ENCODE measurements at places on chromosomes 12 and 14.

GRCh38 chr14:100440207-100440631 is 117.1 kb downstream of the SLC25A47 start:
- no peak for DNase-seq

GRCh38 chr12:17579205-17580026 is 510.6 kb downstream of the RERGL start:
- DNase-seq = no peak

DNA sequence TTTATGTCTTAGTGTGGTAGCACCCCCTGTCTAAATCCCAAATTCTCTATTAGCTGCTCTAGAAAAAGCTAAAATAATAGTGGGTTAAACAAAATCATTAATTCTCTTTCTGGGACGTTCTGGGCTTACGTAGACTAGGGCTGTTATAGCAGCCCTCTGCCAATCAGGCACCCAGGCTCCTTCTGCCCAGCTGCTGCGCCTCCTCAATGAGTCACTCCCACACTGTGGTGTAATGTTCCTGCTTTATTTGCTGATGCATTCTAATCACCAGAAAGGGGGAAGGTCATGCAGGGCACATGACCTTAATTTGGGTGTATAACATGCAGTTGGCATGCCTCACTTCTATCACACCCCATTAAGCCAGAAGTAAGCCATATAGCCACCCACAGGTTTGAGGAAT is 294.5 kb downstream of the GALC start:
- DNase-seq = no peak

GRCh38 chr12:119157978-119158377 is 20.8 kb upstream of the HSPB8 start:
- no peak for DNase-seq

DNA sequence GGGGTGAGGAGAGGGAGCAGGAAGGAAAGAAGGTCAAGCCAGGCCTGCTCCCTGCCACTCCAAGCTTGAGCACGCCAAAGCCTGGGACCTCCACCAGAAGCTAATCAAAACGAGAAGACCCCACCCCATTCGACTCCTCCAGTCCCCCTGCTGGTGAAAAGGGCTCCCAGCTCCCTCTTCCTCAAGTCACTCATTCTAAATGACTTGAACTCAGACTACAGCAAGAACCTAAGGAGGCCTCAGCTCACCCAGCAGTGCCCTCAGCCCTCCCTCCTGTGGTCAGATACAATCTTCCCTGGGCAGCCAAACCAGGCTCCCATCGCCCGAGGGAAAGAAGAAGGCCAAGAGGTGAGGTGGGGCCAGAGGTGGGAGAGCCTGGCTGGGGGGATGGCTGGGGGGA is 17.4 kb downstream of the HDAC7 start:
- no peak for DNase-seq

DNA sequence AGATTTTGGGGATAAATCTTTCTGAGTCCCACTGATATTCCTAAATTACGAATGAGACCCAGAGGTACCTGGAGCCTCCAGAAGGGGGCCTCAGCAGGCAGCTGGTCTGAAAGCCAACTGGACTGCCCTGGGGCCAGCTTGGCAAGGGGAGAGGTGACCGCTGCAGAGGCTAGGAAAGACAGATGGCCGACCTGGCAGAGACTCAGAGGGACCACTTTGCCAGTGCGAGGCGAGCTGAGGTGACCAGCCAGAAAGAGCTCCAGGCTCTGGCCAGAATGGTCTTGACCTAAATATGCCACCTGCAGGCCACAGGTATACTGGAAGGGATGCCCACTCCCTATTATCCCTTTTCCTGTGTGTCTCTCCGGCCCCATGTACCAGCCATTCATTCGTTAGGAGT is 256.8 kb upstream of the GARIN6 start:
- DNase-seq = no peak

DNA sequence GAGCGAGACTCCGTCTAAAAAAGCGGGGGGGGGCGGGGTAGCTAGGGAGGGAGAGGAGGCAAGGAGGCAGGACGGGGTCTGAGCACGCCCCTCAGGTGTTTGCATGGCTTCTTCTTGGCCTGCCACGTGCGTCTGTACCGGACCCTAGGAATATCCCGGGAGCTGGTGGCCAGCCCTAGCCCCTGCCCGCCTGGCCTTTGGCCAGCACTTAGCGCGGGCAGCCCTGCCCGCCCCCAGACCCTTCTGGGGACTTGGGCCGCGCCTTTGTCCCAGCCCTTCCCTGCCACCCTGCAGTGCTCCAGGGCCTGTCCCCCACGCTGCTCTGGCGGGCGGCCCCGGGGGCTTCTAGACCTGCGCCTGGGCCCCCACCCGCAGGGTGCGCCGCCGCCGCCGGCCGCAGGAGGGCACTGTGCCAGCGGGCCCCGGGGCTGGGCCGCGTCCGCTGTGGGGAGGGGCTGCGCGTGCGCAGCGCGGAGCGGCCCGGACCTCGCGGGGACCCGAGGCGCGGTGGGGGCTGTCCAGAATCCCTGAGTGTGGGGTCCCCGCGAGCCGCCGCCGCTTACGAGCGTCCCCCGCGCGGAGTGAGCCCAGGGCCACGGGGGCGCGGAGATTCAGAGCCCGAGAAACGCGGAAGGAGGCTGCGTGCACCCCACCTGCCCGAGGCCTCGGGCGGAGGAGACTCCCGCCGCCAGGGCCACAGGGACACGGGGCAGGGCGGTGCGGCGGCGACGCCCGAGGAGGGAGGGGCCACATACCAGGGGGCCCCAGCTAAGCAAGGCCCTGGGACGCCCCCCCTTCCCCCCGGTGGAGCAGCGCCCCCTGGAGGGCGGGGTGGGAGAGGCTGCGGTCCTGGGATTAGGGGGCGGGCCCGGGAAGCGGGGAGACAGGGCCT is 21.0 kb downstream of the SLC25A29 start:
- peak; percentile 43 for DNase-seq

DNA sequence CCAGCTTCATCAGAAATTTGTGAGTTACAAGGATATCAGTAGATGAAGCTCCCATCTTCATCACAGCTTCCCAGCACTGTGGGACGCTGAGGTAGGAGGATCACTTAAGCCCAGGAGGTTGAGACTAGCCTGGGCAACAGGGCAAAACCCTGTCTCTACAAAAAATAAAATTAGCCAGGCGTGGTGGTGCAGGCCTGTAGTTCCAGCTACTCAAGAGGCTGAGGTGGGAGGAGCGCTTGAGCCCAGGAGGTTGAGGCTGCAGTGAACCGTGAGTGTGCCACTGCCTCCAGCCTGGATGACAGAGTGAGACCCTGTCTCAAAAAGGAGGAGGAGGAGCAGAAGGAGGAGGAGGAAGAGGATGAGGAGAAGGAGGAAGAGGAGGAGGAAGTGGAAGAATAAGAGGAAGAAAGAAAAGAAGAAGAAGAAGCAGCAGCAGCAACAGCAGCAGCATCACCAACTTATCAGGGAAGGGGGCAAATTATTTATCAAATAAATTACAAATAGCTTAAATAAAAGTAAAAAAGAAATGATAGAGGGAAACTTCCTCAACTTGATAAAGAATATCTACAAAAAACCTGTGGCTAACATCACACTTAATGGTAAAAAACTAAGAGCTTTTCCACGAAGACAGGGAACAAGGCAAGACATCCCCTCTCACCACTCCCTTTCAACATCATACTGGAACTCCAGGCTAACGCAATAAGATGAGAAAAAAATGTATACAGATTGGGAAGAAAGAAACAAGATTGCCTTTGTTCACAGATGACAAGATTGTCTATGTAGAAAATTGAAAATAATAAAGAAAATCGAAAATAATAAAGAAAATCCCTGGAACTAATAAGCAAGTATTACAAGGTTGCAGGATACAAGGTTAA is 69.6 kb downstream of the NINJ2 start:
- DNase-seq = no peak

DNA sequence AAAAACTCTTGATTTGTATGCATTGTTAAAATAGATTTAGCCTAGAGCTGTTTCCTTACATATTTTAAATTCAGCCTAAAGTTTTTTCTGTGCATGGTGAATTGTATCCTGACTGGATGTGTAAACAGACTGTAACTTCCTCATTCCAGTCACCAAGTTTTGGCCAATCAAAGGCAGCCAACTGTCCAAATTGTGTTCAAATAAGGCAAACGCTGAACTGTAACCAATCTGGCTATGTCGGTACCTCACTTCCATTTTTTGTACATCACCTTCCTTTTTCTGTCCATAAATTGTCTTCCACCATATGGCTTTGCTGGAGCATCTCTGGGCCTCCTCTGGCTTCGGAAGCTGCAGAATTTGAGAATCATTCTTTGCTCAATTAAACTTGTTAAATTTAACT is 1921.9 kb upstream of the SEL1L start:
- DNase-seq = no peak

- DNase-seq = no peak
Measured at GRCh38 chr12:108198043-108198442, 69.0 kb downstream of the WSCD2 start.

DNA sequence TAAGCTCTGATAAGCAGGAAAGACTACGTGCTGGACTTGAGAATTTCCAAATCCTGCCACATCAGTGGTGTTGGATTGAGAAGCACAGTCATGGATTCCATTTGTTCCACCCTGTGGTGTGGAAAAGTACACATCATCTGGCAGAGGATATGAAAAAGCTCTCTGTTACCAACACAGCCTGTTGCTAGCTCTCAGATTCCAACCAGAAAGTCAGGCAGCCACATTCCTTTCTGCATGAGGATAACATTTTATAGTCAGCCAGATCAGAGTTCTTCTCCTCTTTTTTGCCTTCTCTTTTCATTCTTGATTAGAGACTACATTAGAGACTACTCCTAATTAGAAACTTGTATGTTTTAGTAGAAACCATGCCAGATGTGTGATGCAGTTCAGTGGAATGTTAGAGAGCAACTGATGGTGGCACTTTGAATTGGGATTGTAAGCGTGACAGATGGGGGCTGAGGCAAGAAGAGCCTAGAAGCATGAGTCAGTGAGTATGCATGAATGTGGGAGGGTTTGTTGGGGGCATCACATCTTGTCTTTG is 61.2 kb upstream of the STXBP6 start:
- DNase-seq = no peak

DNA sequence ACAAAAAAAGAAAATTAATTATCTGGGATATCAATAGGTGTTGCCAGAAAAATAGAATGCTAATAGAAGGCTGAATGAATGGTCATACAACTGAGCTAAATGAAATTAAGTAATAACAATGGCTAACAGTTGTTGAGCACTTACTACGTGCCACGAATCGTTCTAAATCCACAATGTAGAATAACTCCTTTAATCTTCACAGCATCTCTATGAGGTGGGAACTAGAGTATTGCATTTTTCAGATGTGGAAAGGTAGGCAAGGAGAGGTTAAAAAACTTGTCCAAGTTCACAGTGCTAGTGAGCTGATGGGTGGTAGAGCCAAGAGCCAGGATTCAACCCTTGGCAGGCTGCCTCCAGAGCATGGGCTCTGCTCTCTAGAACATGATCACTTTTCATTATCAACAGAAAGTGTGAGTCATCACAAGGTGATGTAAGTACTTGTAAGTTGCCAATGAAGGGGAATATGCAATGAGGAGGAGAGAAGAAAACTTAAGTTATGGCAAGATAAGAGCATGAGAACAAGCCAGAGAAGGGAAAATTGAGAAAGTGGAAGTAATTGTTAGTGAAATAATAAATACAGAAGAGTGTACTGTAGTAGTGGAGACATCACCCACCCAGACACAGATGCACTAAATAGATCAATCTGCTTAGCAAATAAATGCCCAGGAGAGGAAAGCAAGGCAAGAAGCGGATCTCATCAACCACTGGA is 122.1 kb downstream of the PRKD1 start:
- DNase-seq = no peak

- no peak for DNase-seq
Measured at GRCh38 chr12:53179687-53180219, 769 bp upstream of the ZNF740 start.

DNA sequence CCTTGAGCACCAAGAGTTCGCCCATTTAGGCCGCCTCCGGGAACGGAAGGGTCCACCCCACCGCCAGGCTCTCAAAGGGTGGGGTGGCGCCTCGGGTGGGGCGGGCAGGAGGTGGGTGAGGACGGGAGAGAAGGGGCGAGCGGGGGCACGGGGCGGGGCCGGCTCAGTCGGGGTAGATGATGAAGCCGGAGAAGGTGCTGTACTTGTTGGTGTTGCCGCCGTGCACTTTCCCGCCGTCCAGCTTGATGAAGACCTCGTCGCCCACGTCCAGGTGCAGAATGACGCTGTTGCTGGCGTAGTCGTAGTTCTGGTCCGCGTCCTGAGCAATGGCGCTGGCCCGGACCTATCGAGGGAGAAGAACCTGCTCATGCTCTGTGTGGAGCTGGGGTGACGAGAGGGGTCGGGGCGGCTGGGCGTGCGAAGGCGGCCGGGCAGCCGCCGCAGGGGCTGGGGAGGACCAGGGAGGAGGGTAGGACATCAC is 4.1 kb downstream of the C1QL4 start:
- no peak for DNase-seq

GRCh38 chr12:11678781-11679180 is 29.3 kb downstream of the ETV6 start:
- no peak for DNase-seq
